Bronchial smooth muscle cell (primary cell): ENCODE measurements at places on chromosomes 2 and 18. TPM values are rescaled to one million over a fixed set of nuclear protein-coding genes. Genes with fewer than 3 reads are reported as not detected.

The CD8A gene
- total RNA-seq, result not detected in 2 replicates

The TUBA4B gene
- under 0.01 TPM in 1 of 2 replicates, not detected in the other for total RNA-seq

The SNED1 gene
- total RNA-seq, result 62.7 and 114 TPM in 2 replicates

The SKOR2 gene
- not detected in 2 replicates for total RNA-seq

The HAAO gene
- total RNA-seq, result 1.6 and 12.2 TPM in 2 replicates

The SFT2D3 gene
- 2.0 and 3.9 TPM in 2 replicates for total RNA-seq

The LRRFIP1 gene
- 33.6 and 34.3 TPM in 2 replicates for total RNA-seq

The DPP4 gene
- 41.4 and 48.4 TPM in 2 replicates for total RNA-seq

The DSG2 gene
- total RNA-seq, result 0.17 and 2.2 TPM in 2 replicates

The SLC11A1 gene
- total RNA-seq, result 0.16 and 0.26 TPM in 2 replicates

The UGT1A3 gene
- total RNA-seq, result not detected in 2 replicates

The RAB31 gene
- 28.8 and 58.2 TPM in 2 replicates for total RNA-seq

The ZNF804A gene
- total RNA-seq, result 0.86 and 4.7 TPM in 2 replicates
